Stimulated activated CD4-positive, alpha-beta T cell treated with anti-CD3 and anti-CD28 coated beads, Interleukin-1b, Interleukin-23, amount 100 ng/mL, for 1 hour (primary cell): ENCODE measurements at places on chromosomes 1 and 21.

- no peak for DNase-seq
These were observed 38.1 kb upstream of the STUM start for GRCh38 chr1:226510453-226510852.

- DNase-seq = no peak
These were observed 1.3 kb upstream of the LAPTM5 start for GRCh38 chr1:30758785-30759380.

- DNase-seq = no peak
These were observed 81.8 kb downstream of the KIAA0319L start for GRCh38 chr1:35475356-35475755.

DNA sequence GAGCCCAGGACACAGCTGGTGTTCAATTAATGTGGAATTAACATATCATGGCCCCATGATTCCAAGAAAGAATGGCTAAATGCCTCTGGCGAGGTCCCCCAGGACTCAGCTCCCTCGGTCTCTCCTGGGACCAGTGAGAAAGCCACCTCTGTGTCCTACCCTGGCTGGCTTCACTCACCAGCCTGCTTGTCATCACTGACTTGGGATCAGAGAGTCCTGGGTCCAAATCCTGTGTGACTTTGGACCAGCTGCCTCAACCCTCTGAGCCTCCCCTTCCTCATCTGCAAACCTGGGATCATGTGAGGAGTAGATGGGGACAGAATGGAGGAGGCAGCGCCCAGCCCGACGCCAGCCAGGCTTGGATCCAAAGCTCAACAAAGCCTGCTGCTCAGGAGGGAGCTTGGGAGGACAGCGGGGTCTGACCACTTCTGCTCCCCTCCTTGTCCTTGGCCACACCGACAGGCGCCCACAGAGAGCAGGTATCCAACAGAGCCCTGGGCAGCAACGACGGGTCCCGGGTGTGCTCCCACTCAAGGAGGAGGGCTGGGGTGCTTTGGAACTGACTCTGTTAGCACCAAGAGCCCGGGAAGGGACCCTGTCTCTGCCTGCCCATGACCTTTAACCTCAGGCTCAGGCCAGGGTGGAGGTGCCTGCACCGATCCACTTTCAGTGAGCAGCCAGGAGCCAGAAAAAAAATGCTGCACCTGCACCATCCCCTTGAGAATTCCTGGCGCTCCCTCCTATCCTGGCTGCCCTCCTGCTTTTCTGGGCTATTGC is 3.2 kb downstream of the SH2D5 start:
- no peak for DNase-seq

GRCh38 chr1:55180075-55180670 is 35.0 kb downstream of the USP24 start:
- DNase-seq = no peak

DNA sequence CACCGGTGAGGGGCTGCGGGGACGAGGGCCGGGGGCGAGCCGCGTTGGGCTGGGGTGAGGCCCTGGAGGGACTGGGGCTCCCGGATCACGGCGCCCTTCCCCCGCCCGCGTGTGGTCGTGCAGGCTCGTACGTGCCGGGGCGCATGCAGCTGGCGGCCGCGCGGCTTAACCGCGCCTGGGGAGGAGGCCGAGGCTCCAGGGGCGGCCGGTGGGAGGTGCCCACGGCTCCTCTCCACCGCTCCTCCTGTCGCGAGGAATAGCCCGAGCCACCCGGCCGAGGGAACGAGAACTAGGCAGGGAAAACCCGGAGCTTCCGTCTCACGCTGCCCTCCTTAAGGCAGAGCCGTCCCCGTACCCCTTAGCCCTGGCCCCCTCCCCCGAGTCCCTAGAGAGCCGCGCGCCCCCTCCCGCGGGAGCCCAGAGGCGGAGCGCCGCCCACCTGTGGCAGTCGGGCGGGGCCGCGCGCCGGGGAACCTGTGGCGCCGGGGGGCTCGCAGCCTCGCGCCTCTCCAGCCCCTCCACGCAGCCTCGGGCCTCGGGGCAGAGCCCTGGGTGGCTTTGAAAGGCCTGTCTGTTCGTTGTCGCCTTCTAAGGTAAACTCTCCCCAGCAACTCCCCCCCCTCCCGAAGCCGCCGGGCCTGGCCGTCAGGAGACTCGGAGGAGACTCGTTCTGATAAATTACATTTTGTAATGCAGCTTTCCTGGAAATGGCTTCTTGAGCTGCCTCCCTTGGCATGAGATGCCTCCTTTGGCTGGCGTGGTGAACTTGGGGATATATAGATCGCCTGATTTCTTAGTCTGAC is 746 bp downstream of the AK4 start:
- DNase-seq = no peak
